Activated T-cell treated with anti-CD3 and anti-CD28 coated beads, Interleukin-2, amount 50 U/mL, for 24 hours (primary cell): ENCODE measurements at places on chromosomes 13 and 19.

- no peak for DNase-seq
Observed at GRCh38 chr13:39494633-39495032, 108.4 kb downstream of the LHFPL6 start.

DNA sequence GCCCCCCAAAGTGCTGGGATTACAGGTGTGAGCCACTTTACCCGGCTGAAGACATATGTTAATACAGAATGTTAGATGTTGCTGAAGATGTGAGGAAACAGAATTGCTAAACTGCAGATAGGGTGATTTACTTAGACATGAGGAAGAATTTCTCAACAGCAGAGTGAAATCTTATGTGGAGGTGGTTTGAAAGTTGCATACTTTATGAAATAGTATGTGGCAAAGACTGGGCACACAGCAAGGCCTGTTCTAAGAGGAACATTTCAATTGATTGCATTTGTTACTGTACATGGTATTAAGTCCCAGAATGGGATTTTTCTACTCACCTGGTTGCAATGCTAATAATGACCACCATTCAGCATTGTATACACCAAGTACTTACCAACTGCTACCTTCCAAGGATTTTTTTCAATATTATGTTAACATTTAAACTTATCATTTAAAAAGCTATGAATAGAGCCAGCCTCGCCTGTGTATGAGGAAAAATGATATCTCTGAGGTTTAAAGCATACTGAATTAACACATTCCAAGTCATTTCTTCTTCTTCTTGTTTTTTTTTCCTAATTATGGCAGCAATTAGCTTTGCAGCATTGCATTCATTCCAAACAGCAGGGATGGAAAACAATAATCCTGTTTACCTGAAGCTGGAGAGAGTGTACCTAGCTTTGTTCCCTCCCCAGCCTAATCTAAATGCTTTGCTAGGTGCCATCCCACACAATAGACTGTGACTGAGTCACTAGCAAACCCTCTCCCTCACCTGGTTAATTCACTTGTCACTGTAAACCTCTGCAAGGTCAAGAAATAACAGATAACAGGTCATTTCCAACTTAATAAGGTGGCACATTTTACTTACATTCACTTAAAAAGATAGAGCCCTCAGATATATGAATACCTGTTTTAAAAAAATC is 19.4 kb upstream of the KLF5 start:
- DNase-seq = no peak

GRCh38 chr13:26664876-26665275 is 95.7 kb downstream of the GPR12 start:
- DNase-seq = no peak

DNA sequence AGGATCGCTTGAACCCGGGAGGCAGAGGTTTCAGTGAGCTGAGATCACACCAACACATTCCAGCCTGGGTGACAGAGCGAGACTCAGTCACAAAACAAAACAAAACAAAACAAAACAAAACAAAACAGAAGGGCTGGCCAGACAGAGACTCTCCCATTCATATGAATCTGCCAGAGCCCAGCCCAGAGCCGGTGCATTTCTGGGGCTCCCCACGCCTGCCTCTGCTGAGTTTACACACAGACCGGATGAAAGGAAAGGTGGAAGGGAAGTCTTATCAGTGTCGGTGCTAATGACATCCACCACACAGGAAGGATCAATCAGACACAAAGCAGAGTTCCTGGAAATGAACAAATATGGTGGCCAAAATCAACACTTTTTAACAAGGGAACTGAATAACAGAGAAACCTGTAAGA is 6.8 kb downstream of the TRAPPC6A start:
- DNase-seq = no peak

DNA sequence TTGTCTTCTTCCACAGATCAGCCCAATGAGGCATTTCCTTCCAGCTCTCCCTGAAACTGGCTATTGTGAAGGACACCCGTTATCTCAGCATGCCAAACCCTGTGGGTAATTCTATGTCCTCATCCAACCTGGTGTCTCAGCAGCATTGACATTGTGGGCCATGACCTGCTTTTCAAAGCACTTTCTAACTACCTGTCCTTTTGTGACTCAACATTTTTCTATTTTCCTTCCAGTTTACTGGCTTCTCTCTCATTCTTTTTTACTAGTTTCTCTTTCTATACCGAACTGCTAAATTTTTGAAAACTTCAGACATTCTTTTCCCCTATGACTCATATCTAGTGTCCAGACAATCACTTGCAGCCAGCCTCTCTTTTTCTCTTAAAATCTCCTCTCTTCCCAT is 136.4 kb upstream of the HTR2A start:
- DNase-seq = no peak

DNA sequence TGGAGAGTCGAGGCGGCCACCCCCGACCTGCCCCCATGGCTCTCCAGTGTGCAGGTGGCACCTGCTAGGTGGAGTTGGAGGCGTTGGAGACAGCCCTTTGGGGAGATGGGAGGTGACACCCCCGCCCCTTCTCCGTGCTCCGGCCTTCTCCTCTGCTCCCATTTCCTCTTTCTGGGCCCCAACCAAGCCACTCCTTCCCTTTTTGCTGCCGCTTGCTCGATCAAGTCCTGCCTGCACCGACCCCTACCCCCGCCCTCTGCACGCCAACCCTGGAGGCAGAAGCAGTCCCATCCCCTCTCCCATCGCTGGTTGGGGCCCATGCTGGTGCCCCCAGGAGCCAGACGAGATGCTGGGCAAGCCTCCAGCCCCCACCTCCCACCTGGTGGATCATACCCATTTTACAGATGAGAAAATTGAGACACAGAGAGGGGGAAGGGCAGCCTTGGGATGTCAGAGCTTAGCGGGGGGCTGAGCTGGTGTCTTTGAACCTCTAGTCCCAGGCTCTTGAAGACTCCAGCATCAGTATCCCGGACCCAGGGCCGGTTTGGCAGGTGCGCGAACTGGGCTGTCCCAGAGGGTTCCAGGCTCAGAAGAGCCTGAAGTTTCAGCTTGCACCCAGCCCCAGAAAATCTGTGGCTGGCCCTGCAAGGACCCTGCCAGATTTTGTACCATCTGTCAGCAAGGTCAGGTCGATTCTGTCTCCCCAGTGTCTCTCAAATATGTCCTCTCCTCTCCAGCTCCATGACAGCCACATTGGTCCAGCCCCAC is 10.3 kb downstream of the GNA15 start:
- no peak for DNase-seq
